ENCODE measurements at places on chromosomes 3 and 15.

GRCh38 chr3:9704347-9705322 lies 1.0 kb downstream of the CPNE9 start:
- DNase-seq, result no peak

DNA sequence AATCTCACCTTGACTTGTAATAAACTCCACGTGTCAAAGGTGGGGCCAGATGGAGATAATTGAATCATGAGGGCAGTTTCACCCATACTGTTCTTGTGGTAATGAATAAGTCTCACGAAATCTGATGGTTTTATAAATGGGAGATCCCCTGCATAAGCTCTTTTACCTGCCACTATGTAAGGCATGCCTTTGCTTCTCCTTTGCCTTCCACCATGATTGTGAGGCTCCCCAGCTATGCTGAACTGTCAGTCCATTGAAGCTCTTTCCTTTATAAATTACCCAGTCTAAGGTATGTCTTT lies 45.5 kb downstream of the SUCNR1 start:
- no peak for DNase-seq

DNA sequence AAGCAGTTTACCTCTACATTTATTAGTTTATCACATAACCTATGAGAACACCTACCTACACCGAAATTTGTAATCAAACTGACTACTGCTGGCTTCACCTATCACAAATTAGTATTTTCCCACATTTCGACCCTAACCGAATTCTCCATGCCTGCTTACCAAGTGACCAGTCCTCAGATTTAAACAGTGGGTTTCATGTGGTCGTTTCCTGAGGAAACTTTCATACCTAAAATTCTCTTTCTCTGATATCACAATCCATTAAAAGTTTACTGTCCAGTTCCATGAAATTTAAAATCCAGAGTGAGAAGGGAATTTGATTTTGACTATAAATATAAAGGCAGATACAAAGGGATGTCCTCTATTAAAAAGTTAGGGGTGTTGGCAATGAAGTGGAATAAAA lies 1.9 kb downstream of the PLOD2 start:
- DNase-seq, result no peak

- no peak for DNase-seq
These were observed 52.5 kb upstream of the ROPN1B start for GRCh38 chr3:125916376-125916978.

GRCh38 chr15:51450001-51450400 lies 108.5 kb downstream of the GLDN start:
- DNase-seq, result no peak

DNA sequence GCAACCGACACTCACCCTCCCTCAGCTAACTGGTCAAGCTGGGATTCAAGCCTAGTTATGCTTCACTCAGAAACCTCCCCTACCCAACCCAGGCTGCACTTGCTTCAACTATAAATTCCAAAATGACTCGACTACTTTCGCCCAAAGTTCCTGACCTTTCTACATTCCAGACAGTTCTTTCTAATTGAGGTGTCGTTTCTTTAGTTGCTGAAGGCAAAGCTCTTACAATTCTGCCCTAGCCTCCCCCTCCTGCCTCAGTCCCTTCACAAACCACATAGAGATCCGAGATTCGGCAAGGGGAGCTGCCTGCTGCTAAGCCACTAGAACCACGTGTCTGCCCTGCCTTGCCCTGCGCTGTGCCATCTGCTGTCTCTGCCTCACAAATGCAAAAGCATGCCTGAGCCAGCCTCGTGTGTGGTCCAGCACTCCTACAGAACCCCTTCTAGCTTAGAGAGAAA lies 74.7 kb upstream of the SH3GL3 start:
- DNase-seq, result no peak

- DNase-seq, result no peak
These were observed 71.5 kb upstream of the LPP start for GRCh38 chr3:188082450-188082849.

DNA sequence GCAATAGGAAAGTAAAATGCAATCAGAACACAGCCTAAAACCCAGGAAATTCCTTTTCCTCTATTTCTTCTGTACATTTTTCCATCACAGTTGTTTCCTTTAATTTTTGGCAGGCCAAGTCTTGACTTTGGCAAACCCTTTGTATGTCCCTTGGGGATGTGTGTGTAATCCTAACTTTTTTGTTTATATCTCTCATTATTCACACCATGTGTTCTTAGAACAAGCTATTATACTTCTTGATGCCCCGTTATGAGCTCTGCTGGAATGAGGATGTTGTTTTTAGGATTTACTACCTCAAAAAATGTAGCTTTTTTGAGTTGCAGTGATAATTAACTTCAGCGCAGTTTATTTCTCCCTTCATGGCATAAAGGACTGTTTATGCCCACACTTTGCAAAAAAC lies 123.4 kb downstream of the ABI3BP start:
- no peak for DNase-seq

DNA sequence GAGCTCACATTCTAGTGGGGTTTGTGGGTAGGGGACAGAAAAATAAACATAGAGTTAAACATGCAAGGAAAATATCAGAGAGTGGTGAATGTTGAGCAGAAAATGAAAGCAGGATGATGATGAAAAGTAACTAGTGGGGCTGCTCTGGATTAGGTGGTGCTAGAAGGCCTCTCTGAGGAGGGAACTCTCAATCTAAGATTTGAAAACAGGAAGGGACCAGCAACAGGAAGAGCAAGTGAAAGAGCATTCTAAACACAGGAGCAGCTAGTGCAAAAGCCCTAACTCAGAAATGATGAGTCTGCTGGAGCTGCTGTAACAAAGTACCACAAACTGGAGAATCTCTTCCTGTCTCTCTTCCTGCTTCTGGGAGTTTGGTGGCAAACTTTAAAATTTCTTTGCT lies 468.6 kb upstream of the AGTR1 start:
- DNase-seq, result no peak

- DNase-seq, result no peak
These were observed 399.9 kb downstream of the LRTM1 start for GRCh38 chr3:54527953-54528352.

DNA sequence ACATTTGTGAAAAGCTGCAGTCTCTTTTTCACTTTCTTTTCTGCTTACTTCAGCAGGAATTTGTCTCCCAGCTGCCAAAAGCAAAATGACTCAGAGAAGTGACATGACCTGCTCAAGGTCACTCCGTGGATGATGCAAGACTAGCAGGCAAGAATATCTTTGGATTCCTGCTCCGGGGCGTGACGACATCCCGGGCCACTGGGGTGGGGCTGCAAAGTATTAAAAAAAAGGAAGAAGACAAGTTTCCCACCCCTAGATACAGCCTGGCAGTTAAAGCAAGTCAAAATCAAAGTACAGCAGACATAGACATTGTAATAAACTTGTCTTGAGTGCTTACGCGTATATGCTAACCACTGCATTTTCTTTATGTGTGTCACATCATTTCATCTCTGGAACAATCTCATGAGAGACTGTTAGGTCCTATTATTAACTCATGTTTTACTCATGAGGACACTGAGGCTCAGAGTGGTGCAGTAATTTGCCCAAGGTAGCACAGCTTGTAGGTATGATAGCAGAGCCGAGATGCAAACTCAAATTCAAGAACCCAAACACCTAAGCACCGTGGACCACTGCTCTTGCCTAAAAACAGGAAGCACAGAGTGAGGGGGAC lies 485.2 kb upstream of the PROK2 start:
- DNase-seq, result no peak

DNA sequence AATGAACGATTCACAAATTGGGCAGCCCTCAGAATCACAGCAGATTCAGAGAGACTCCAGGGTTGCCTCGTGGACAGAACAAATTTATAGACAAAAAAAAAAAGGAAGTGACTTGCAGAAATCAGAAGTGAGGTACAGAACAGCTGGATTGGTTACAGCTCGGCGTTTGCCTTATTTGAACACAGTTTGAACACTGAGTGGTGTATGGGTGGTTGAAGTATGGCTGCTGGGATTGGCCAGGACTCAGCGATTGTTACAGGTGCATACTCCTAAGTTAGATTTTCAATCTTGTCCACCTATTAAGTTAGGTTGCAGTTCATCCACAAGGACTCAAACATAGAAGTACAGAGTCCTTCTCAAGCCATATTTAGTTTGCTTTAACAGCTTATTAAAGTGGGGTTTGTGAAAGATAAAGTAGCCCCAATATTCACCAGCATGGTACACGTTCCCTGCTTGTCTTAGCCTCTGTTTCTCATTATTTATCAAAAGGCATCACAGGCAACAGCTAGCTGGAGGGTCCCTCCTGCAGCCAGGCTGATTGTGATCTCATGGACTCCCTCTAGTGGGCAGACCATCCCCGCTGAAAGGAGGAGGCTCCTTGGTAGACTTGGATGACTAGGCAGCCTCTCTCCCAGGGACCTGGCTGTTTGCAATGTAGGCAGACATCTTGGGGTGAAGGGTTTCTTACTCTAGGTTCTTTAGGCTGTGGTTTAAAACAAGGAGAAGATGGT lies 17.6 kb upstream of the ALDH1L1 start:
- DNase-seq, result peak; percentile 67

DNA sequence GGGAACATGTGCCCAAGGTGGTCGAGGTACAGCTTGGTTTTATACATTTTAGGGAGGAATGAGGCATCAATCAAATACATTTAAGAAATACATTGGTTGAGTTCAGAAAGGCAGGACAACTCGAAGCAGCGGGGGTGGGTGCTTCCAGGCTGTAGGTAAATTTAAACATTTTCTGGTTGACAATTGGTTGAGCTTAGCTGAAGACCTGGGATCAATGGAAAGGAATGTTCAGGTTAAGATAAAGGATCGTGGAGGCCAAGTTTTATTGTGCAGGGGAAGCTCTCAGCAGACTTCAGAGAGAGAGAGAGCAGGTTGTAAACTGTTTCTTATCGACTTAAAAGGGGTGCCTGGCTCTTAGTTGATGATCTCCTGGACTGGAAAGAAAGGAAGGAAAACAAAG lies 11.3 kb downstream of the CPN2 start:
- DNase-seq, result no peak

DNA sequence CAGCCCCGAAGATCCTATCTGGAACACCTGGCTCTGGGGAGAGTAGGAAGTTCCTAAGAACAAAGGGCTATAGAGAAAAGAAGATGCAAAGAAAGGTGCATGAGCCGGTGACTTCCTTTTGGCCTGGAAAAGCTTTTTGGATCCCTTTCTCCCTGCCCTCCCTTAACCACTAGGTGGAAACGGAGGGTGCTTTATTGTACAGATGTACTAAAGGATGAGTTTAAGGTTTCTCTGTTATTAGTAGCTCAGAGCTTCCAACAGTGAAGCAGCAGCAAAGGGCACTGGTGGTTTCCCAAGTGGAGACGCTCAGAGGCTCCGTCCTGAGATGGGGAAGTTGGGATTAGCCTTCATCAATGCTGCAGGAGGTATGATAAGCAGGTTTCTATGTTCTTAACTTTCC lies 5.9 kb upstream of the ADGRG7 start:
- DNase-seq, result no peak

DNA sequence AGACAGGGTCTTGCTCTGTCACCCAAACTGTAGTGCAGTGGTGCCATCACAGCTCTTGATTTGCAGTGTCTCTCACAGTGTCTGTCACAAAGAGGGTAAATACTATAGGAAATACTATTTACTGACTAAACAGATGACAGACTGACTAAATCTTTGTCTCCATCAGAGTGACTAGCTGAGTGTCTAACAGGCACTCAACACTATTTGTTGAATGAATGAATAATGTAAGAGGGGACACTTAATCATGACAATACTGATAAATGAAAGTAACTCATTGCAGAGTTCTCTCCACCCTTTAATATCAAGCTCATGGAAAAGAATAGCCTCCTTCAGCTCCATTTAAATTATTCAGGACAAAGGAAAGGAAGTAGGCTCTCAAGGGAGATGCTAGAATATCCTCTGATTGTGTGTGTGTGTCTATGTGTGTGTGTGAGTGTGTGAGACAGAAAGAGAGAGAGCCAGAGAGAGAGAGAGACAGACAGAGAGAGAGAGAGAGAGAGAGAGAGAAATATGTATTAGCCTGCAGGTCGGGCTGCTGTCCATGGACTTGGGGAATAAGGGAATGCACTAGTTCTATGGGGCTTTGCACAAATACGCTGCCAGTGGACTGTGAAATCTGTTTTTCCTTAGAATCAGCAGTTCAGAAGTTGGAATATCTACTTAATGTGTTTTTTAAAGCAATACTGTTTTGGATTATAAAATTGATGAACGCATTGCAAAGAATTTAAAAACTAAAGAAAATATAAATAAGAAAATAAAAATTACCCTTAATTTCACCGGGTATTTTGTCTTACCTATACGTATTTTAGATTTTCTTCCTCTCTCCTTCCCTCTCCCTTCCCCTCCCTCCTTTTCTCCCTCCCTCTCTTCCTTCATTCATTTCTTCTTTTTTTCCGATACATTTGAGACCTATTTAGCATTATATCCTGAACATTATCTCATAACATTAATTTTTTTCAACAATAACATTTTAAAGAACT lies 132.9 kb upstream of the LRIG1 start:
- no peak for DNase-seq

GRCh38 chr15:57943171-57943570 lies 122.3 kb downstream of the ALDH1A2 start:
- no peak for DNase-seq

DNA sequence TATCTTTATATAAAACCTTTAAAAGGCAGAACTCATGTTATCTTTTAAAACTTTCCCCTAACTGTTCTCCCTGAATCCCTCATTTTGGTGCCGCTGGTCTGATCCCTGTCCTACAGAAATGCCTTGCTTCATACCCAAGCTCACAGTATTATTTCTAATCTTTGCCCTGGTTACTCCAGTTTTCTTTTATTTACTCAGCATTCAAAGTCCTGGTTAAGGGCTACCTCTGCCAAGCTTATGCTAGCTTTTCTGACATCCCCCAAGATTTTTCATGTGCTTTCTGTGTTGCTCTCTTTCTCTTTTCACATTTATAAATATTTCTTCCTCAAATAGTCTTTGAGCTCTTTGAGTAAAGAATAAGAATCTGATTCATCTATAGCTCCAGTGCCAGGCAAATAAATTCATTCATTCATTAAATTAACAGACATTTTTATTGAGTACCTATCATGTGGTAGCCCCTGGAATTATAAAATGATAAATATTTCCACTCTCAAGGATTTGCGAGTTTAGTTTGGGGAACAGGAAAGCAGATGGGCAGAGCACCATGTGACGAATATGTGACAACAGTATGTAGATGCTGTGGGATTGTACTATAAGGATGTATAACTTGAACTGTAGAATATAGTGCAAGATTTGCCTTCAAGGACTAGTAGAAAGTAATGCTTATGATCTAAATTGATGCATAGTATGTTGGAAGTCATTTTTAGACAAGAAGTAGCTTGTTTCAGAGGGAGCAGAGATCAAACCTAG lies 247.5 kb downstream of the LPP start:
- DNase-seq, result no peak

- DNase-seq, result no peak
These were observed 45.8 kb downstream of the FOXB1 start for GRCh38 chr15:60049948-60050347.

Data from activated CD8-positive, alpha-beta memory T cell treated with anti-CD3 and anti-CD28 coated beads, Interleukin-2, amount 10 ng/mL, durations not matched to agents 7 days and 5 days (primary cell).